Choroid plexus epithelial cell (primary cell): ENCODE measurements at places on chromosomes 3 and 15.

DNA sequence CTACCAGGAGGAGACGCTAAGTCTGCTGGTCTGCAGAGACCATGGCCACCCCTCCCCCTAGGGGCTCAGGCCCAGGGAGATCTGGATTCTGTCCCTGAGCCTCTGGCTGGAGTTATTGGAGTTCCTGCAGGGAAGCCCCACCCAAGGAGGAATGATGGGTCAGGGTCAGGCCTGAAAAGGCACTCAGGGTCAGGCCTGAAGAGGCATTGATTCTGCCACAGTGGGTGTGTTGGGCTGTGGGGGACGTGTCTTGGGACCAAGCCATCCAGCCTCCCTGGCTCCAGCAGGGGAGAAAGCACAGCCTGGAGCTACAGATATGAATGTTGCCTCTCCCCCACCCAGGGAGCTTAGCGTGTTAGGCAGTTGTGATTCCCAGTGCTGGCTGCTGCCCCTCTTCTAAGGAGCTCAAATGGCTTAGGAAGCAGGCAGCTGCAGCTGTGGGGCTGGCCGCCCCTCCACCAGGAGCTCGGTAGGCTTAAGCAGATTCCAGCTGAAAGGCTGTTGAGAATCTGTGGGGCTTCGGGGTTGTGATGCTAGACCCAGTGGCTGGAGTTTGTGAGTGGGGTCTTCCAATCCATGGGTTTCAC is 176.7 kb downstream of the CHL1 start:
- DNase-seq, result no peak

DNA sequence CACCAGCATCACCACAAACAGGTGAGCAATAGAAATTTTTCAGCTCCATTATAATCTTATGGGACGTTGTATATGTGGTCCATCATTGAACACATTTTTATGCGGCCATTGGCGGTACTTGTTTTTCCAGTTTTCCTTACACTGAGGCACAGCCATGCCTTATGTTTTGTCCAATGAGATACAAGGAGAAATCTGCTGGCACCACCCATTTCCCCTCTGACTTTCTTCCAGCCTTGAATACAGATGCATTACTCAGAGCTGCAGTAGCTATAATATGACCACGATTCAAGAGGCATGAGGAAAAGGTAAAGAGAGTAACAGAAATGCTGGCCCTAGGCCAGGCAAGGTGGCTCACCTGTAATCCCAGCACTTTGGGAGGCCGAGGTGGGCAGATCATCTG is 9.0 kb upstream of the PIK3R4 start:
- no peak for DNase-seq

DNA sequence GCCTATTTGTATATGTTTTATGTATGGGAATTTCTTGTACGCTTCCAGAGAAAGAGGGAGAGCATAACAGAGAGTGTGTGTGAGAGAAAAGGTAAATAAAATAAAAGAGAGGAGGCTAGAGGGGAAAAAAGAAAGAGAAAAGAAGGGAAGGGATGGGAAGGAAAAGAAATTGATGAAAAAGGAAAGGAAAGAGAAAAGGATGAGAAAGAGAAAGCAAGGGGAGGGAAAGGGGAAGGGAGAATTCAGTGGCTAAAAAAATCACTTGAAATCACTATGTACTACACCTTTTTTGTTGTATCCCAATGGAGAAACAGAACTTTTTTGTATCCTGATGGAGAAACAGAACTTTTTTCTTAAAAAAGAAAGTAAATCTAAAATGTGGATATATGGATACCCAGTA is 165.5 kb upstream of the MBNL1 start:
- DNase-seq, result no peak

- DNase-seq, result no peak
These were observed at the start of gene TNFSF10 for GRCh38 chr3:172522871-172523818. Gene TNFSF10, minus strand, starts transcription at chr3:172523430. Its CDS starts 46 bp downstream, at chr3:172523384.

DNA sequence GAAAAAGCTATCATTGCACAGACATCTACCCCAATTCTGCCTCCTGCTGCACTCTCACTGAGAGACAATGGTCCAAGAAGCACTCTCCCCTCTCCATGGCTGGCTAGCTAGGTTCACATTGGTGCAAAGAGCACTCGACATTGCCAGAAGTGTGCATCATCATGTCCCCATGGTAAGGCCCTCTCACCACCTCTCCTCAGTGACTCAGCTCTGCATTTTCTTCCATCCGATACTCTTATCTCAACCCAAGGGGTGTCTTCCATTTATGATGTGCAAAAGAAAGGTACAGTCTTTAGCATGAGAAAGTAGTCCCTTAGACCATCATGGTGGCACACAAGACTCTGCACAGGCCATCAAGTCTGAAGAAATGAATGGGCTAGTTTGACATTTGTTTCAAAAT is 14.0 kb downstream of the RPSA start:
- DNase-seq, result no peak

DNA sequence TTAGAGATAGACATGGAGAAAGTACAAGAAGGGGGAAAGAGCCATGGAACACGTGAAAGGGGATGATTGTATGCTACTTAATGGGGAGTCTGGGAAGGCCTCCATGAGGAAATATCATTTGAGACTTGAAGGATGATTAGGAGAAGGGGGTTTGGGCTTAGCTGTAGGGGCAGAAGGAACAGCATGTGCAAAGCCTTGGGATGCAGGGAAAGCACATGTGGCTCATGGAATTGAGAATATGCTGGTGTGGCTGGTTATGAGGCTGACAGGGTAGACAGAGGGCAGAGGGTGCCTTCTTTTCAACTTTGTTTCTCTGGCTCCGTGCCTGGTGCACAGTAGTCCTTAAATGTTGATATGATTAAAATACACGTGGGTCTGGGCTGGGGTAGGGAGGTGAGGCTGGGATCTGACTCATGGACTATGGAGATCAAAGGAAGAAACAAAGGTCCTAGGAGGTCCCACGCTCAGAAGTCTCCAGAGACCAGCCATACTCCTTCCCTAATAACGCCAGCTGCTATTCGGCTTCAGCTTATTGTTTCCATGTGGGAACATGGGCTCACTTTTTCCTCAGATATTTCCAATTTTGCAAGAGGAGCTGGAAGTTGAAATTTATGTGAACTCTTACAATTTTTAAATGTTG is 1.1 kb downstream of the GTF2E1 start:
- DNase-seq, result no peak

DNA sequence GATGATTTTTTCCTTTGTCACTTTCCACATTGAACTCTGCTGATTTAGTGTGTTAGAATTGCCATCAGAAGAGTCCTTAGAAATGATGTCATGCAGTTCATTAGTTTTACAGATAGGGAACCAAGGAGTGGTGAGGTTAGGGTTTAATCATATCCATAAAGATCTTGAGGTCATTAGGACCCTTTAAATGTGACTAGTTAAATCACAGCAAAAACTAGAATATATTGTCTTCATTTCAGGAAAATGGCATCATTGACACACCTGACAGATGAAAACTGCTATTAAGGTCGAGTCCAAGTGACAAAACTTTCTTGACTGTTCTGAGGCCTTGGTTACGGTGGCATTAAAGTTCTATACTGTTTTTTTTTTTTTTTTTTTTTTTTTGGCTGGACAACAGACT is 50.5 kb downstream of the MBNL1 start:
- DNase-seq, result no peak

- no peak for DNase-seq
These were observed 540.4 kb upstream of the ARRDC4 start for GRCh38 chr15:97420130-97420529.

- no peak for DNase-seq
These were observed 5.6 kb downstream of the IL17RE start for GRCh38 chr3:9908286-9908685.

GRCh38 chr3:32643354-32643753 is 41.6 kb upstream of the CNOT10 start:
- no peak for DNase-seq

- no peak for DNase-seq
These were observed 15.9 kb upstream of the SIAH2 start for GRCh38 chr3:150778793-150779401.

DNA sequence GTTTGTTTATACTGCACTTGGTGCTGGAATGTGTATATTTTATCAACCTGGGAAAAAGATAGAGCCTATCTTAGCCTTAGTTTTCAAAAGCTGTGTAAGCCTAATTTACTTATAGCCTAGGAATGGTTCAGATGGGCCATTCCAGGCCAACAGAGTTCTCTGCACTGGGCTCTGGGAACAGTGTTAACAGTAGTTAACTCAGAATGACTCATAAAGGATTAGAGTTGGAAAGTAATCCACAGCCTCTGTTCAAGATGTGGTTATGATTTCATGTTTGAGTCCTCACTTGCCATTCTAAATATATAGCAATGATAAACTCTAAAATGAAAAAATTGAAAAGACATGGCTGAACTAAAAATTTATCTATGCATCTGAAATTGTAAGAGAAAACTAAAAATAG is 22.6 kb upstream of the PEX5L start:
- DNase-seq, result no peak

- DNase-seq, result peak; percentile 83
These were observed 28.8 kb upstream of the TRIM59 start for GRCh38 chr3:160478338-160478737.

GRCh38 chr3:134886991-134887390 is 91.9 kb downstream of the EPHB1 start:
- DNase-seq, result no peak

DNA sequence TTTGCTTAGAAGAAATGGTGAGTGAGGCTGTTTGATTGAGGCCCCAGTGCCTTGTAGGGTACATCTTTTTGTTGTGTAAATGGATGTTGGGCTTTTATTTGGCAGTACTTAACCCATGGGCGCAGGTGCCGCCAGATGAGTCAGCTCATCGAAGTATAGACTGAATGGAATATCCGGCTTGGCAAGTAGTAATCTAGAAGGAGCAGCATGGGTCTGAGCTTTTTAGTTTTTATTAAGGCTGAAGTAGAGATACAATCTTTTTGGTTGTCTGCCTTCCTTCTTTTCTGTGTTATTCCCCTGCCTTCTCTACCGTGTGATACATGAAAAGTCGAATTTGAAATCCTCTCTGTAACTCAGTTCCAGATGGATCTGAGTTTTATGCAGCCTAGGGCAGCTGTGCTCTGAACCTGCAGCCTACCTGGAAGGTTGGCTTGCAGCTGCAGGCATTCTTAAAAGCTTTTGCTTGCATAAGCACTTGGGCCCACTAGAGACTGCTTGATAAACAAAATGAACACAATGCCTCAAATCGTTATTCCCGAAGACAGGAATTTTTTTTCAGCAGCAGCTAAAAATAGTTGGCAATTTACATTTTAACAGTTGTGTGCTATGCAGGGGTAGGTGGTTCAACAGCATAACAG is 177.5 kb upstream of the CGNL1 start:
- no peak for DNase-seq

GRCh38 chr3:5166846-5167245 is 20.7 kb upstream of the EDEM1 start:
- DNase-seq, result no peak

GRCh38 chr3:16104156-16104555 is 70.3 kb upstream of the GALNT15 start:
- DNase-seq, result no peak

DNA sequence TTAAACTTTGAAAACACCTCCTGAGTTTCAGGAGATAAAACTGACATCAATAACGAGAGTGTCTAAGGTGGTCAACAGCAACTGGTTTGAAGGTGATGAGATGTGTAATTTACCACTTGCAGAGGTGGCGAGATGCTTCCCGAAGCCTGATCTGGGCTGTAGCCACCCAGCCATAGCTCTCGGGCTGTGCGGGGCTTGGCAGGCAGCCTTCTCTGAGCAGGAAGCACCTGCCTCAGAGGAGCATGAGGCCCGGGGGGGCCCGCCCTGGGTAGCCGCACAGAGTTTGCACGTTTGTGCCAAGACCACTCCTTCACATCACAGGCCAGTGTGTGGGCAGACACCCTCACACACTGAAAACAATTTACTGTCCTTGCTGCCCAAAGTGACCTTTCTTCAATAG is 220.3 kb downstream of the CACNA2D3 start:
- DNase-seq, result no peak

DNA sequence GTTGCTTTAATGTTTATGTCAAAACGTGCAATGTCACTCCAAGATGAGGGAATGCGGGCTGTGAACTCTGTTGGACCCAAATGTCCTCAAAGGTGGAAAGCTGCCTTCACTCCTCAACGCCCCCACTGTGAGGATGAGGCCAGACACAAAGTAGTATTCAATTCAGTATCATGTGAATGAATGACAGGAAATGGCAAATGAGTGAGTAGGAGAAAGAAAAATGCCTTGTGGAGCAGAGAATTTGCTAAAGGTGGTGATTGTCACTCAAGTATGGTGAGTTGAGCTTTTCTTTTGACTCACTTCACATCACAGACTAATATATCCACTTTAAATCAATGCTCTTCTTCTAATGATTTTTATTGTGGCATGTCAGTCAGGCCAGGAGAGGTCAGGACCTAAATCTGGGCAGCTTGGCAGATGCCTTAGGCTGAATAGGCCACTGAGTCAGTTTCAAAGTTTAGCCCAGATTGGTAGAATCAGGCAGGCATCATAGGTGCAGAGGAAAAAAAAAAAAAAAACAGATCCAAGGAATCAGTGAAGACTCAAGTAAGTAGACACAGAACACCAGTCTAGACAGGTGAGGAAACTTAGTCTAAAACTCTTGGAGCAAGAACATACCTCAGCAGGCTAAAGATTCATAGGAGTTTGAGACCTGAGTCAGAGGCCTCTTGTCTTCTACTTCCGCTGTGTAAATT is 71.0 kb upstream of the ZBED2 start:
- DNase-seq, result no peak

GRCh38 chr3:43481375-43481774 is 140.4 kb downstream of the ANO10 start:
- no peak for DNase-seq

GRCh38 chr15:44199393-44199792 is 4.3 kb upstream of the FRMD5 start:
- DNase-seq, result no peak

- peak; percentile 23 for DNase-seq
These were observed 169.1 kb upstream of the ZPLD1 start for GRCh38 chr3:102265720-102266119.

DNA sequence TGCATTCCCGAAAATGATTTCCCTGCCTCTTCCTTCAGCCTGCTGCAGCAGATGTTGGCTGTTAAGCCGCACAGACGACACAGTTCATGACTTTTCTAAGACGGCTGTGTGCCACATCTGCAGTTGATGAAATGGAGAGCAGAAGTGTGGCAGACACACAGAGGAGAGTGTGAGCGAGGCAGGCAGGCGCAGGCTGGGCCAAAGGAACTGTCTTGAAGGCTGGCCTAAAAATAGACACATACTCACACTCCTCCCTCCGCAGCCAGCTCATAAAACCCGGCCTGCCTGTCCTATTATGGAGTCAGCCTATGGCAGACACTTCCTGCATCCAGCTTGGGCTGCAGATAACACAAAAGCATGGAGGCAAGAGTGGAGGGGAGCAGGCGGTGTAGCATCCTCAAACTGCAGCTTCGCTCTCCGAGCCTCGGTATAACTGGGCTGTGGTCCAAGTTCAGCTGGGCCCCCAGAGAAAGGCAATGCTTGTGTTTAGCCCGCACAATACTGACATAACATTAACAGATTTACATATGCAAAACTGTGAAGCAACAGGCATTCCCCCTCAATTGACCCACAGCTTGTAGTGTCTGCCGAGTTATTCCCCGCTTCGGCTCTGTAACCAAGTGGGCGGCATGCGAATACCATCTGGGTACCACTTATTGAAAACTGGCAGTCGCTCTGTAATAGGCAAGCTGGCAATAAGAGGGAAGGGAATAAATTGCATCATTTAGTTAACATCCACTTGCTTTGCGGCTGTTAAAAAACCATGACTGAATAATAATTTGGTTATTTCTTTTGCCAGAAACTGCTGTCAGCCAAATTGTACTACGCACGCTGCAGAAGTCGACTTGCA is 40.8 kb downstream of the FOXP1 start:
- peak; percentile 94 for DNase-seq

GRCh38 chr3:122793568-122794416 is at the start of gene HSPBAP1:
Gene HSPBAP1, minus strand, starts transcription at chr3:122793831. Its CDS starts 151 bp downstream, at chr3:122793680.
- DNase-seq, result peak; percentile 96

GRCh38 chr3:14305324-14305723 is 97.1 kb upstream of the SLC6A6 start:
- peak; percentile 31 for DNase-seq

GRCh38 chr3:100602506-100603444 is 6.6 kb upstream of the ADGRG7 start:
- peak; percentile 62 for DNase-seq
